Right lobe of liver (tissue), 6 donors: ENCODE measurements at places on chromosomes 6 and 20. TPM values are rescaled to one million over a fixed set of nuclear protein-coding genes. Genes with fewer than 3 reads are reported as not detected.

DNA sequence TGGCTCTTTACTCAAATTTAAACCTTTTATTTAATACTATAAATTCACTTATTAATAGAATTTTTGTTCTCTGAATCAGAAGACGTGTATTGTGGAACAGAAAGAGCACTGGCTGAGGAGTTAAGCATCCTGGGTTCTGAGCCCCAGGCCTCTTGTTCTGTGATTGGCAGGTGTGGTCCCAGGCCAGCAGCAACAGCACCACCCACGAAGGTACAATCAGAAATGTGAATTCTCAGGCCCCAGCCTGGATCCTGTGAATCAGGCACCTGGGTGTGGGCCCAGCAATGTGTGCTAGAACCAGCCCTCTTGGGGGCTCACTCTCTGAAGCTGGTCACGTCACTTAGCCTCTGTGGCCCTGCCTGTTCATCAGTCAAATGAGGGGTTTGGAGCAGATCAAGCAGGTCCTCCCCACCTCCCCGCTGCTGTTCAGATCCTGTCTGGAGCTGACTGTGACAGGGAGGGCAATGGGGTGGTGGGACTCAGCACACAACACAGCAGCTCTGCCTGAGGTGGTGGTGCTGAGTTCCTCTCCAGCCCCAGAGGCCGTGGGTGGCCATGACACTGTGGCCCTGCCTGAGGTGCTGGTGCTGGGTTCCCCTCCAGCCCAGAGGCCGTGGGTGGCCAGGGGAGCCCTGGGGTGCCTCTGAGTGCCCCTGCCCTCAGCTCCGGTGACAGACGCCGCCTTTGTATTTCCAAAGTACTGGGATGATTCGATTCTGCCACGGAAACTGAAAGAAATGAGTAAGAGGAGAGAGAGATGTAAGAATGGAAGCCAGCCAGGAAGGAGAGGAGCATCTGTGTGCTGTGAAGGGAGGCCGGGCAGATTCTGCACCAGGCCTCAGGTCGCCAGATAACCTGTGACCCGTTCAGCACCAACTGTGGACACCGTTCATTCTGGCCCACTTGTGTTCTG, 41.6 kb upstream of the FRMD1 start:
- no peak overlapping the region for H3K27ac ChIP-seq
- DNase-seq = no peak
- H3K36me3 ChIP-seq = no peaks in the 10 kb centered on the region
- no peak overlapping the region for H3K4me3 ChIP-seq
- no peaks in the 10 kb centered on the region for H3K27me3 ChIP-seq

DNA sequence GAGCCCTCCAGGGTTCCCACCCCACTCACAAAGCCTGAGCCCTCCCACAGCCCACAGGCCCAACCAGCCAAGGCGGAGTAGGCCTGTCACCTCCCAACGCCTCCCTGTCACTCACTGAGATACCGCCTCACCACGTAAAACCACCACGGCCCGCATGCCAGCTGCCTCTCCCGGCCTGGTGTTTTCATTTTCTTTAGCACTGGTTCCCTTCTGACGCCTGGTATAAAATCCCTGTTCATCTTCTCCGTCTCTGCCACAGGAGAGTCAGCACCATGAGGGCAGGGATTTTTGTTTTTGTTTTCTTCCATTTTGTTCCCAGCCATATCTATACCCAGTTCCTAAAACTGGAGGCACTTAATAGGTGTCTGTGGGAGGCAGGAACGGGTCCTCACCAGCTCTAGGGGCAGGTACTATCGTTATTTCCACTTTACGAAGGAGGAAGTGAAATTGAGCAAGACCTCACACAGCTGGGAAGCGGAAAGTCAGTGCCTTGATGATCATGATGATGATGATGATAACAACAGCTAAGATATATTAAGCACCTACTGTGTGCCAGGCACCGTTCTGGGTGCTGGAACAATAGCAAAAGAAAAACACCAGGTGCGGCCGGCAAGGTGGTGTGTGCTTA, 58.6 kb downstream of the SNAI1 start:
- H3K27ac ChIP-seq = no peak overlapping the region
- no peaks in the 10 kb centered on the region for H3K27me3 ChIP-seq
- DNase-seq = no peak
- no peaks in the 10 kb centered on the region for H3K36me3 ChIP-seq
- no peaks in the 10 kb centered on the region for H3K4me1 ChIP-seq

ZSCAN26 gene
- 6.0 TPM for total RNA-seq

GRCh38 chr20:57616143-57616951, 3.9 kb downstream of the ZBP1 start:
- no peak for DNase-seq
- H3K4me1 ChIP-seq = no peaks in the 10 kb centered on the region
- no peak overlapping the region for H3K4me3 ChIP-seq
- no peaks in the 10 kb centered on the region for H3K36me3 ChIP-seq
- no peak overlapping the region for H3K27ac ChIP-seq
- no peaks in the 10 kb centered on the region for H3K27me3 ChIP-seq

THBD gene
- total RNA-seq = 5.3 TPM

- H3K4me3 ChIP-seq = no peak overlapping the region
- H3K27ac ChIP-seq = no peak overlapping the region
- DNase-seq = no peak
- no peaks in the 10 kb centered on the region for H3K36me3 ChIP-seq
Measured at GRCh38 chr20:973785-974194, 28.3 kb downstream of the RSPO4 start.

- H3K27me3 ChIP-seq = no peaks in the 10 kb centered on the region
- H3K4me3 ChIP-seq = no peak overlapping the region
- no peaks in the 10 kb centered on the region for H3K4me1 ChIP-seq
- H3K36me3 ChIP-seq = no peaks in the 10 kb centered on the region
Measured at GRCh38 chr20:16922834-16923233, 174.7 kb downstream of the OTOR start.

DNA sequence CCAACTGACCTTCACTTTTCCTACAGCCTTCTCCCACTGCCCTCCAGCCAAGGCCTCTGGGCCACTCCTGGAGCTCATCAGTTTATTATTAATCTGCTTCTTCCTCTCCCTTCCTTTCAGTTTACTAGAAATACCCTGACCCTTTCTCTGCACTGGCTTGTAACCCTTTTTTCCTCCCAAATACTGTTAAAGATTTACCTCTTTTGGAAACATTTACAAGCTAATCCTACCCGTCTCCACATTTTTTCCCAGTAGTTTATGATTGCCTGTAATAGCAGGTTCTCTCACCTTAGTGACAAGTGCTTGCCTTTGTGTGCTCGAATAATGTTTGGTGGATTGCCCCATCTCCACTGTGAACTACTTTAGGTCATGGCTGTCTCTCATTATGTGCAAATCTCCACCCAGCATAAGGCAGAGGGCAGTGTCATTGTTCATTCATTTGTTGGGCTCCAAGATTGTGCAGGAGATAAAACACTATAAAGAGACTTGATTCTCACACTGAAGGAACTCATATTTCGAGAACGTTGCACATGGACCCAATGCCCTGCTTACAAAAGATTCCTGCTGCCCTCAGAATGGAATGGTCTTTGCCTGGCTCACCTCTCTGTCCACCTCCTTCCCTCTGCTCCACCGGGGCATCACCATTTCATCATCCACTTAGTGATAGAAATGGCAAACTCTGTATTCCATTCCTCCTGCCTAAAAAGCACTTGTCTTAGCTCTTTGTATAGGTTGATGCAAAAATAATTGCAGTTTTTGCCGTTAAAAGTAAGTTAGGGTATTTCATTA, 491.1 kb downstream of the UTRN start:
- no peak overlapping the region for H3K27ac ChIP-seq
- H3K36me3 ChIP-seq = no peaks in the 10 kb centered on the region
- peaks cover 18% of the 10 kb centered on the region for H3K4me1 ChIP-seq
- H3K4me3 ChIP-seq = no peak overlapping the region
- no peaks in the 10 kb centered on the region for H3K27me3 ChIP-seq
- no peak for DNase-seq

BTNL2 gene
- total RNA-seq = not detected

- no peaks in the 10 kb centered on the region for H3K36me3 ChIP-seq
- no peaks in the 10 kb centered on the region for H3K27me3 ChIP-seq
- no peak overlapping the region for H3K4me3 ChIP-seq
- no peak for DNase-seq
- no peak overlapping the region for H3K27ac ChIP-seq
Measured at GRCh38 chr20:5580940-5581708, 169.1 kb upstream of the SHLD1 start.

GRCh38 chr20:6055981-6056569, 2.2 kb upstream of the LRRN4 start:
- H3K36me3 ChIP-seq = no peaks in the 10 kb centered on the region
- no peaks in the 10 kb centered on the region for H3K4me1 ChIP-seq
- no peaks in the 10 kb centered on the region for H3K27me3 ChIP-seq
- H3K27ac ChIP-seq = peak overlapping the region; percentile 17
- no peak overlapping the region for H3K4me3 ChIP-seq

DNA sequence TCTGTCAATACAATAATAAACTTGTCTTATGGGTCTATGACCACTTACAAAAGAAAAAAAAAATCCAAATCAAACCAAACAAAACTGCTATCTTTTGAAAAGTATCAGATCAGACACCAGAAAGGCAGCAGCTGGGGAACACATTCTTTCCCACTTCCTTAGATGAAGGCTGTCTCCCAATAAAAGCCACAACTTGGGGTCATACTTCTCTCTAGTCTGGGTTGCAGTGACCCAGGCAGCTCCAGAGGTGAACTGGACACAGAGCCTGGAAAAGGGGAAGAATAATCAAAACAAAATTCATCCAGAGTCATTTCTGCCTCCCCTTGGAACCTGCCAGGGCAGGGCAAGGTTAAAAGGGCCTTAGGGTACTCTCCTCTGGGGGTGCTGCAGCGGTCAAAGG, 19.1 kb downstream of the ATXN1 start:
- H3K27me3 ChIP-seq = no peaks in the 10 kb centered on the region
- no peak overlapping the region for H3K27ac ChIP-seq
- H3K4me3 ChIP-seq = no peak overlapping the region
- H3K36me3 ChIP-seq = no peaks in the 10 kb centered on the region
- no peaks in the 10 kb centered on the region for H3K4me1 ChIP-seq

CD93 gene
- total RNA-seq = 6.8 TPM

GRCh38 chr6:24788031-24788665, 10.6 kb downstream of the ARMH2 start:
- no peaks in the 10 kb centered on the region for H3K36me3 ChIP-seq
- H3K4me1 ChIP-seq = no peaks in the 10 kb centered on the region
- no peak overlapping the region for H3K27ac ChIP-seq

DNA sequence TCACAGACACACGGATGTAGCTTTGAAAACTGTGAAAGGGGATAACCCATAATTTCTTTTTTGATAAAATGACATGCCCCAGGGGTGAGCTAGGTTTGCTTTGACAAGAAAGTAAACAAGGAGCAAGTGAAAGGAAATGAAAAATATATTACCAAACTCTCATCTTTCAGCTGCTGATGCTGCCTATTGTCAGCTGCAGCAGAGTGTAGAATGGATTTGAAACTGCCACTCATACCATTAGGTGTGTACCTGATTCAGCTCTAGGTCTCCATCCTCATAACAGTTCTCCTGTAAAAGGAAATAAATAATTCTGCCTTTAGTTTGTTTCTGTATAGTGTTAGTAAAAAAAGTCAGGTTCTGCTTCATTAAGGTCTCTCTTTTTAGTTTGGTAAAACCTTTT, 415.1 kb upstream of the MARCKS start:
- no peaks in the 10 kb centered on the region for H3K27me3 ChIP-seq
- DNase-seq = no peak
- no peaks in the 10 kb centered on the region for H3K36me3 ChIP-seq
- no peak overlapping the region for H3K4me3 ChIP-seq

GRCh38 chr6:71197780-71198179, 90.8 kb upstream of the OGFRL1 start:
- H3K27me3 ChIP-seq = no peaks in the 10 kb centered on the region
- no peaks in the 10 kb centered on the region for H3K36me3 ChIP-seq
- H3K27ac ChIP-seq = no peak overlapping the region
- H3K4me1 ChIP-seq = no peaks in the 10 kb centered on the region

ADGRF5 gene
- 9.9 TPM for total RNA-seq

DNA sequence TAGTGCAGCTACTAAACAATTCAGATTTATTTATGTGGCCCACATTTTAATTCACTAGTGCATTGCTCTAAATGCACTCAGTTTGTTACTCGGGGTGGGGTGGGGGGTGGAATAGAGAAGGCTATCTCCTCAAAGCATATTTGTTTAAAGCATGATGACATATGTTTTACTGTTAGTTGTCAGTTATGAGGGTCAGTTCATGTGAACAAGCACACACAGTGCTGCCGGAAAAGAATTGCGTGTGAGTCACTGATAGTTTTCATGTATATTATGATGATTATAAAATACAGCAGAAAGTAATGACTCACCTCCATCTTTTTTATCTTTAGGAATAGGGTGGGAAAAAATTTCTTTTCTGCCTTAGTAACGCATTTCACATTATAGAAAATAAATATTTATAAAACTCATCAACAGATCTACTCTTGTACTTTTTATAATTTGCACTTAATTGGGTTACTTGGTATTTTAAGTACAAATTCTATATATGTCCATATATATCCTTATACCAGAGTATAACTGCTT, 42.2 kb upstream of the STXBP5 start:
- H3K4me1 ChIP-seq = no peaks in the 10 kb centered on the region
- DNase-seq = no peak
- no peak overlapping the region for H3K4me3 ChIP-seq
- no peaks in the 10 kb centered on the region for H3K36me3 ChIP-seq
- no peaks in the 10 kb centered on the region for H3K27me3 ChIP-seq

DNA sequence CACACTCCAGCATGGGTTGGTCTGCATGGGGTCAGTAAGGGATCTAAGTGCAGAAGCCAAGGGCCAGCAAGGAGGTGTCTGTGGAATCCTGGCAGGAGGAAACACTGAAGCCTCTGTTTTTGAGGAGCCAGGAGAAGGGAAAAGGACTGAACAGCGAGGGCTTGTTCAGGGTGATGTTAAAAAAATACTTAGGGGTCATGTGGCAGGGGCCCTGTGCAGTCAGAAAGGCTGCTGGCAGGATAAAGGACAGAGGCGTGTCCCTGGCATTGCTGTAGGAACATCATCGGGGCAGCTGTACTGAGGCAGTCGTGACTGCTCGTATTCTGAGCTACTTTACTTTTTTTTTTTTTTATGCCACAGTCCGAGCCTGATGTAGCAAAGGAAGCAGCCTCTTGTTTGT, 127.1 kb upstream of the ZFP64 start:
- peaks cover 3% of the 10 kb centered on the region for H3K4me1 ChIP-seq
- no peak overlapping the region for H3K27ac ChIP-seq
- H3K4me3 ChIP-seq = no peak overlapping the region
- no peak for DNase-seq
- no peaks in the 10 kb centered on the region for H3K36me3 ChIP-seq
- H3K27me3 ChIP-seq = no peaks in the 10 kb centered on the region

- H3K27ac ChIP-seq = no peak overlapping the region
- peak; percentile 66 for DNase-seq
Measured at GRCh38 chr6:168388641-168389633, 52.0 kb upstream of the SMOC2 start.

MAPK13 gene
- 2.8 TPM for total RNA-seq

TFAP2D gene
- not detected for total RNA-seq
